Fibroblast of skin of scalp (primary cell): ENCODE measurements at places on chromosomes 12 and 14.

- no peak for DNase-seq
Observed at GRCh38 chr12:32734952-32735351, 20.7 kb downstream of the YARS2 start.

DNA sequence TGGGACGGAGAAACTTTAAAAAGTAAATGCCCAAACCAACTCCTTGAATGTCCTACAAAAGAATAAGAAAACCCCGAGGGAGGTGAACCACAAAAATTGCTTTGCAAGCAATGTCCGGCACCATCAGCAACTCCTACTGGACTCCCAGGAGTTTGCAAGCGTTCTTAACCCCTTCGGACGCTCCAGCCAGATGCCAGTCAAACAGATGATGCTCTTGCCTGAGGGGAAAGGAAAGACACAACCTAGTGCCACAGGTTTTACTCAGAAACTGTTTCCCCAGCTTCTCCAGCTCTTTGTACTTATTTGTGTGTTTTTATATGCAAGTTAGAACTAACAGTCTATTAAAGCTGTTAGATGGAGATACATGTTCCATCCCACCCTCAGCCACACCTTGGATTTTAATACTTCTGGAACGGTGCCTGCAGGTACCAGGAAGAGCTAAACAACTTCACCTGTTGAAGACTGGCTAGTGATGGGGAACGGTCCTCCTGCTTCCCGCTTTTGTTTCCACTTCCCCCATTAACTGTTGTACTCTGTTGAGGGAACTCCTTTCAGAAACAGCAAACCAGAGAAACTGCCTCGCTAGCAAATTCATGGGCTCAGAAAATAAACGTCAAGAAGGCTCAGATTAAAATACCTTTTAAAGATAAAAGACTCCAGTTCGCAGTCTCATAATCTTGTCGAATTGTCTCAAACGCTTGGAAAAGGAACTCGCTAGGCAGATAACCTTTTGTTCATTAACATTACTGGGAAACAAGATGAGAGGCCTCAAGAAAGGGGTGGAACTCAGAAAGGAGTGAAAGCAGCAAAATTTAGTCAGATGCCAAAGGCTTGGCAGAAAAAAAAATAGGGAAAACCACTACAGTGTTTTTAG, 1.1 kb upstream of the FERMT2 start:
- DNase-seq, result peak; percentile 82

- no peak for DNase-seq
Observed at GRCh38 chr12:96143392-96143791, 50.8 kb upstream of the ELK3 start.

GRCh38 chr12:64791036-64791435, 31.8 kb upstream of the GNS start:
- DNase-seq, result peak; percentile 69

DNA sequence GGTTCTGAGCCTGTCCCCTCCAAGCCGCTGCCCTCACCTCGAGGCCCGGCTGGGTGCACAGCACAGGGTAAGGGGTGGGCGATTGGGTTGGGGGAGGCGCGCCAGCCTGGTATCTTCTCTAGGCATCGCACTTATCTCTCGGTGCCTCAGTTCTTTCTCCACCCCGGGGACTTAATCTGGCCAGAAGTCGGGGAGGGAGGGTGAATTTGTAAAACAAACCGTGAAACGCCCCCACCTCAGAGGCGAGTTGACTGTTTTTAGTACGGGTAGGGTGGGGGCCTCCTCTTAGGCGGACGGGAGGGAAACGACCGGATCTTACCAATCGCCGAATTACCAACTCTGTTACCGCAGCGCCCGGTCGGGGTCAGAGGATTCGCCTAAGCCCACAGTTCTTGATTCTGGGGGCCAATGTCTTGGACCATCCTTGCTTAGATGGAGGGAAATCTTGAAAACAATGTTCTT, 1.4 kb upstream of the TBX3 start:
- no peak for DNase-seq

DNA sequence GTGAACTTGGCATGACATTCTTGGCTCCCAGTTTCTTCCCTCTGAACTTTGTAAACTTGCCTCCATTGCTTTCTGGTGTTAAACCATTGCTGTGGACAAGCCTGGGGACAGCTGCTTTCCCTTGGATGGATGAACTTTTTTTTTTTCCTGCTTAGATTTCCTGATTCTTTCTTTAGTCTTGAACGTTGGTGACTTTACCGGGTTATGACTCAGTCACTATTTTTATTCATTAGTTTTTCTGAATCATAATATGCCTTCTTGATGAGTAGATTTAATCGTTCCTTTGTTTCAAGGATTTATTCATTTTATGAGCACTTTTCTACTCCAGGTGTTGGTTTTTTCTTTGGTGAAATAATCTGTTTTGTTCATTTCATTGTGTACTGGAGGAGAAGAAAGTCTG, 155.0 kb upstream of the RTL1 start:
- DNase-seq, result no peak

DNA sequence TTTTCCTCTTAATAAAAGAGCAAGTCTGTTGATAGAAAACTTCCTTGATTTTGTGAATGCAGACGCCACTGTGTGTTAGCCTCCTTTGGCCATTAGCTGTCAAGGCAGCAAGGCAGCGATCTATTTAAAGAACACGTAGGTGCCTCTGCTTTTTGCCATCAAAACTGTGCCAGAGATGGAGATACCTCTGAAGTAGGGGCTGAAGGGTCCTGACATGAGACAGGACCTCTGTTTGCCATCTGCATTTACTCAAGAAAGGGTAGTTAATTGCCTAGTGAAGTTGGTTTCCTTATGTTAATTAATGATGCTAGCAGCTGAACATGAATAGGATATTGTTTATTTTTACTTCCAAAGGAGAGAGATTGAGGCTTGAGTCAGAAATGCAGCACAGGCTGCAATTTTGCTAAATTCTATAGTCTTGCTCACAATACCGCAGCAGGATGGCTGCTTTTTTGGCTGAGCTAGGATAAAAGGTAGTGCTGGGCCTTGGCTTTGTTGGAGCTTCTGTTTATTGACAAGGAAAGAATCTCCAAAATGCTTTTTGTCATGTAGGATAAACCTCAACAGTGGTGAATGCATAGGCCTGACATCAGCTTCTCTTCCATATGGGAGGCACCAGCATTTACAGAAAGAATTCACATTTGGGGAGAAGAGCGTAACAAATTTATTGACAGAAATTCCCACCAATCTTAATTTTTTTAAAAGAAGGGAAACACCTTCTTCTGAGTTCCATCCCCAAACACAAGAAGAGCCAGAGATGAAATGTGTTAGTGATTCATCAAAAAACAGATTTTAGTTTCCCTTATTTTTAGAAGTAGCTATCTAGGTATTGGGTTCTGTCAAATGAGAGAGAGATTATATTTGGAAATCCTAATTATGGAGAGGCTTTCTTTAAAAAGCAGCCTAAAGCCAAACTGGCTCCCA, 13.9 kb upstream of the RPH3A start:
- DNase-seq, result no peak

DNA sequence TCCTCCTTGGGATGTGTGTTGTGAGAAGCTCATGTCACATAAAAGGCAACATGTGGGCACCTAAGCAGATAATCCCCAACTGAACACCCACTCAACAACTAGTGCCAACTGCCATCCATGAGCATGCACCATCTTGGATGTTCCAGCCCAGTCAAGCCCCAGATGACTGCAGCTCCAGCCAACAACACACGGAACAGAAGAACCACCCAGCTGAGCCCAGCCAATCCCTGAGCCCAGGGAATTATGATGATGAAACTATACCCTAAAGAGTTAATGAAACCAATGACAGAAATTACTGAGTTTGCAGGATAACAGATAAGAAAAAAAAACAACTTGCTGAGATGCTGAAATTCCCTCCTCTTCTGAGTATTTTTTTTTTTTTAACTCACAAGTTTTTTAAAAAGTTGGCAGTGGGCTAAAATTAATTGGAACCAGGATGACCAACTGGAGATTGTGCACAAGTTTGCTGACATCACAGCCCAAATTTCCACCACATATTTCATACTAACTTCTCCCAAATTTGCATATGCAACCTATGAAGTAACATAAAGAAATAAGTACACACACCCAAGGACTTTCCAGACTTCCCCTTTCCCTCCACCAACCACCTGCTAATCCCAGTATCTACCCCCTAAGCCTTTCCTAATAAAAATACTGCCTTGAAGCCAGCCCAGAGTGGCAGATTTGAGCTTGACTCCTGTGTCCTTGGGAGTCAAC, 124.5 kb downstream of the KSR2 start:
- DNase-seq, result no peak

GRCh38 chr12:24307716-24308335, 358.4 kb upstream of the SOX5 start:
- DNase-seq, result no peak

GRCh38 chr12:107775093-107775721, 703 bp downstream of the ASCL4 start:
- no peak for DNase-seq

DNA sequence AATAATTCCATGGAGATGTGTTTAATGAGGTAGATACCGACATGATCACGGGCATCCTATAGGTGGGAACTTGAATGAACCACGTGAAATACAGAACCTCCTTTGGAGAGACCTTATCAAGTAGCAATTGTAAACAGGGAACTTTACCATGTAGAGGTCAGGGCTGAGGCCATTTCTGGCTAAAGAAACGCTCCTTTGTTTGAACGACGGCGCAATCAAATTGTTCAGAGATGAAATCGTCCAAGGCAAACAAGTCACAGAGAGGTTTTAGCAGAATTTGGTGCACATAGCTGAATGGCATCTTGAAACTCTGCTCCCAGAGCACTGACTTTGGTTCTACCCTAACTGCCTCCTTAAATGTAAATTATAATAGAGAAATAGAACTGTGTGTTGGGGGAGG, 9.8 kb downstream of the PRIMA1 start:
- DNase-seq, result no peak

GRCh38 chr14:100988011-100988410, 84.5 kb upstream of the RTL1 start:
- DNase-seq, result no peak

DNA sequence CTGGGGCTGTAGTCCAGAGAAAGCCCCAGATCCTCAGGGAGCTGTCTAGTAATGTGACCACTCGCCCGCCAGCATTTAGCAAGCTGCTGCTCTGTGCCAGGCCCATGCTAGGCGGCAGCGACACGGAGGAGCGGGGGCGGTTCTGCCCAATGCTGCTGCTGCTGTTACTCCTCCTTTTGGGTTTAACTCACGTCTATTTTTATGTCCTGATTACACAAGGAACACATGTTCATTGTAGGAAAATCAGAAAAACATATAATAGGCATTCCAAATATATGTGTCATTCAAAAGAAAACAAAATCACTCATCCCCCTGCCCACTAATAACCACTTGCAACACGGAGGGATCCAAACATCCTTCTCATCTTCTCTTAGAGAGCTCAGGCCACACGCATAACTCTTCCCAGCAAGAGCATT, 30.4 kb downstream of the CCDC92 start:
- DNase-seq, result peak; percentile 90

DNA sequence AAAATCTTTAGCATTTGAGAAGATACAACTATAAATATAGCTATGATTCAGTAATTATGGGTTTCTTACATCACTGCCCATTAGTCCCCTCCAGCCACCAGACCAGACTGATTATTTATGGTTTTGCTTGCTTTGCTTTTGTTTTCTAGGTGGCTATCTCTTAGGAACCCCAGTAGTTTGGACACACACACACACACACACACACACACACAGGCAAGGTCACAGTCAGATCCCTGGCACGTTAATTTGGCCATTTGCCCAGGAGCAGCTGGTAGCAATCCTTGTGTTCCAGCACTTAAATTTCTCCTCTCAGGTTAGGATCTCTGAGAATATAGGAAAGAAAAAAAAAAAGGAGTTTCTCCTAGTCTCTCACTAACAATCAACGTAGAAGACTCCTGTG, 90.2 kb upstream of the RESF1 start:
- DNase-seq, result peak; percentile 4

DNA sequence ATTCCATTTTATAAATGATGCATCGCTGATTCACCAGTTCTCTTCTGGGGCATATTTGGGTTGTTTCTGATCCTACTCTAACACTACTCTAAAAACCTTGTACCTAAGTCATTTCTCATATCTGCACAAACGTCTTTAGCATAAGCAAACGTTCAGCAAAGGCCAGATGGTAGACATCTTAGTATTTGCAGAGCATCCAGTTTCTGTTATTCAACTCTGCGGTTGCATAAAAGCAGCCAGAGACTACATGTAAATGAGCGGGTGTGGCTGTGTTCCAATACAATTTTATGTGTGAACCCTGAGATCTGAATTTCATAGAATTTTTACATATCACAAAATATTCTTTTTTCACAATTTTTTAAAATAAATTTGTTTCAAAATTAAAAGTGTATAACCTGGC, 22.8 kb upstream of the MMP17 start:
- no peak for DNase-seq

DNA sequence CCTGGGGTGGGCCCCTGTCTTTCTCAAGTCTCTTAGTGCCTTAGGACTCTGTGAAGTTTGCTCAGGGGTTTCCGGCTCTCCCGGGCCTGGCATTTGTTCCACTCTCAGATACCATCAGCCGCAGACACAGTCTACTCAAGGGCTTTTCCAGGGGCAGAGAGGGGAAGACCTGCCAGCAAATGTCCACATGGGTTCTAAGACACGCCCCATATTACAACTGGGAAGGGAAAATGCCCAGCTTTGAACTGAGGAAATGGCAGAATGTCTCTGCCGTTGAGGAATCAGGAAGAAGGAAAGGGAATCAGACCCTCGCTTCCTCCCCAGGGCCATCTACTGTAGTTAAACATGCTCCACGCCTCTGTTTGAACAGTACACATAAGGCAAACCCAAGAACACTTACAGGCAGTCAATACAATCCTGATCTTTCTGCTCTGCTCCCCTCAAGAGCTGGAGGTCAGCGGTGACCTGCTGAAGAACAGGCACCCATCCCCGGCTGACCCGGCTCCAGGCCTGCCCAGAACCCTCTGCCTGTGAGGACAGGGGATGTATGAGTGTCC, 7.9 kb downstream of the CCDC85C start:
- no peak for DNase-seq

- DNase-seq, result no peak
Observed at GRCh38 chr12:90925562-90925961, 29.4 kb downstream of the CCER1 start.

DNA sequence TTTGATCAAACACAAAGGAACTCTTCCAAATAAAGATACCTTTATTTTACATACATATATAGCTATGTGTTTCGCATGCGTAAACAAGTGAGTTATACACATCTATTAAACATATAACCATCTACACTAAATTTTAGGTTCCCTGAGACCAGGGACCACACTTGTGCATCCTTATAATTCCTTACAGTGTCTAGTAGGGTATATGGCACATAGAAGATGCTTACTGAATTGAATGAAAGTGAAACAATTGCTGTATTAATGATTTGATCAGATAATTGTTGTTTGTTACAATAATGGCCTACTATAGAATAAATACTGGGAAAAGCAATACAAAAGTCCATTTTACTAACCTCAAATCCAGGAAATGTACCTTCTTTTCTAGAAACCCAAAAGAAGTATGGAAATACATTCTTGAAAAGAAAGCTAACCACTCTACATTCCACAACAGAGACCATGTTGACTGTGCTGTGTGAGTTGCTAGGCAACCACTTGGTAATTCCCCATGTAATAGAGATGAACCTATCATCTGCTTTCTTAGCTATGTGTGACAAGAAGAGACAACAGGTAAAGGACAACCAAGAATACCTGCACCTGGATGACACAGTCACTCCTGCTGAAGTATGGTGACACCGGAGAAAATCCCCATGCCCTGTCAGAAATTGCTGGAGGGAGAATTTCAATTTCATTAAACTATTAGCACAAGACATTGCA, 11.9 kb upstream of the CIPC start:
- peak; percentile 52 for DNase-seq
